ENCODE measurements at places on chromosomes 1 and 21.

- no peak for DNase-seq
These were observed 28.1 kb upstream of the RNF19B start for GRCh38 chr1:32992489-32993323.

GRCh38 chr1:196091397-196092135, 516.7 kb downstream of the KCNT2 start:
- no peak for DNase-seq

DNA sequence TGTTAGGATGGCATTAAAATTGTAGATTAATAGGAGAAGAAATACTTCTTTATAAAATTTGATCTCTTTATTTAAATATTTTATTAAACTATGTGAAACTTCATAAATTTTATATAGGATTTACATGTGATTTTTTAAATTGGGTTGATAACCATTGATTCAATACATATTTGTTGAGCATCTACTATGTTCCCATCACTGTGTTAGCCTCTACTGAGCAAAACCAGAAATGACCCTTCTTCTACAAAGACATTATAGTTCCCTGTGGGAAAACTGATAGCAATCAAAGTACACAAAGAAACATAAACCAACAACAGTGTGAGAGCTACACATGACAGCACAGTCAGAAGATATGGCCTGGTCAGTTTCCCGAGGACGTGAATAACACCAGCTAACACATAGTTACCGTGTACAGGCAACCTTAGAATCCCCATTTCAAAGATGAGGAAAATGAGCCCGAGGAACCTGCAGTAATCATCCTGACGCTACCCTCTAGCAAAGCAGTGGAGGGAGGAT, 12.2 kb downstream of the TTC13 start:
- DNase-seq = no peak

GRCh38 chr1:97996880-97997279, 76.0 kb upstream of the DPYD start:
- no peak for DNase-seq

- DNase-seq = no peak
These were observed 1.3 kb upstream of the IL19 start for GRCh38 chr1:206769304-206769731.

GRCh38 chr1:209057901-209058300, 525.6 kb upstream of the CAMK1G start:
- DNase-seq = no peak

- no peak for DNase-seq
These were observed 1.4 kb downstream of the CSRP1 start for GRCh38 chr1:201505503-201505890.

GRCh38 chr1:226253933-226254332, 30.5 kb downstream of the MIXL1 start:
- DNase-seq = no peak

DNA sequence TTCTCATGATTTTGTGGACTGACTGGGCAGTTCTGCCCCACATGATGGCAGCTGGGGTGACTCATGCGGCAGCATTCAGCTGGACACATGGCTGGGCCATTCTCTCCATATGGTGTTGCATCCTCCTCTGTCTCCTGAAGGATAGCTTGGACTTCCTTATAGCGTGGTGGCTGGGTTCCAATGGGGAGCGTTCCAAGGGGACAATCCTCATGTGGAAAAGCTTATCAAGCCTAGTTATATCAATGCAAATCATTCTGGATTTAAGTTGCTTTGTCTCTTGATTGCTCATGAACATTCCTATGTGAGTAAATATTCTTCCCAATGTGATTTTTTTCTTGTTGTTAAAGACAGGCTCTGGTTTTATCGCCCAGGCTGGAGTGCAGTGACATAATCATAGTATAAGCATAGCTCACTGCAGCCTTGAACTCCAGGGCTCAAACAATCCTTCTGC, 13.2 kb upstream of the SLC2A1 start:
- DNase-seq = no peak

DNA sequence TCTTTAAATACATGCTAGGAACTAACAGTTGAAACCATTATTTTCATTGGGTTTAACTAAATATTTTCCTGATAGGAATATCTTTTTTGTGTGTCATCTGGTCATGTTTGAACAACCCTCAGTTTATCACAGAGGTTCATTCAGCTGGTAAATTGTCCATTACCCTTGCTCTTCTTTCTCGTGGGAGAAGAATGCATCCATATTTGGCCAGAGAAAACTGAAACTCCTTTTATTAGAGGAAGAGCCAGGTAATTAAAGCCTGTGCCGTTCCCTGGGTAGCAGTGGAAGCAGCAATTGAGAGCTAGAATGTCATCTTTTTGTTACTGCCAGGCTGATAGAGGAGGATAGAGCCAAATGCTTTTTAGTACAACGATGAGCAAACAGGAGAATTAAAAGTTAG, 587.2 kb upstream of the ZRANB2 start:
- DNase-seq = no peak

DNA sequence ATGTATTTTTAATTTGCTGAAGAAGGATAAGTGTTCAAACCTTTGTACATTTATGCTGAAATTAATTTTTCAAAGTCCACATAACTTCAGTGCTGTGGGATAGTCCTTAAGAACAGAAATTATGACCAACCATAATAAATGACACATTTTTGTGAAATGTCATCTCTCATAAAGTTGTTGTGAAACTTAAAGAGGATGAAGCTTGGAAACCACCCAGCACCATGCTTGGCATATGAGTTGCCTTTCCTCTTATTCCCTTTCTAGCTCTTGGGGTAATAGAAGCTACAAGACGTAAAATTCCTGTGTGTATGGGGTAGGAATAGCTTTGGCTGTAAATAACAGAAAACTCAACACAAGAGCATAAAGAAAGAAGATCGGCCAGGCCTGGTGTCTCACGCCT, 18.9 kb upstream of the USP24 start:
- DNase-seq = no peak

DNA sequence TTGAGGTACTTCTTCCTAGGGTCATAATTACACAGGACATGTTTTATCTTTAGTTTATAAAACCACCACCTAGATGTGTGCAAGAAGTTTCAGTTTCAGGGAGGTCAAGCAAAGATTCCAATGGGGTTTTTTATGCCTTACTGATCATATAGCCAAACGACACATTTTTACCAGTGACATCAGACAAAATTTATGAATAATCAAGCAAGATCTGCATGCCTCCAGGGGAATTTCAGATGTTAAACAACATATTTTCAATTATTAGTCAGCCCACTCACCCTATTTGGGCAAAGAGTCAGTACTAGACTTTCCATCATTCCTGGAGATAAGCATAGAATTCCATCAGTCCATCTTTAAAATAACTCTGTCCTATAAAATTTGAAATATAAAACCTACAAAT, 867.4 kb downstream of the KCNT2 start:
- DNase-seq = no peak

DNA sequence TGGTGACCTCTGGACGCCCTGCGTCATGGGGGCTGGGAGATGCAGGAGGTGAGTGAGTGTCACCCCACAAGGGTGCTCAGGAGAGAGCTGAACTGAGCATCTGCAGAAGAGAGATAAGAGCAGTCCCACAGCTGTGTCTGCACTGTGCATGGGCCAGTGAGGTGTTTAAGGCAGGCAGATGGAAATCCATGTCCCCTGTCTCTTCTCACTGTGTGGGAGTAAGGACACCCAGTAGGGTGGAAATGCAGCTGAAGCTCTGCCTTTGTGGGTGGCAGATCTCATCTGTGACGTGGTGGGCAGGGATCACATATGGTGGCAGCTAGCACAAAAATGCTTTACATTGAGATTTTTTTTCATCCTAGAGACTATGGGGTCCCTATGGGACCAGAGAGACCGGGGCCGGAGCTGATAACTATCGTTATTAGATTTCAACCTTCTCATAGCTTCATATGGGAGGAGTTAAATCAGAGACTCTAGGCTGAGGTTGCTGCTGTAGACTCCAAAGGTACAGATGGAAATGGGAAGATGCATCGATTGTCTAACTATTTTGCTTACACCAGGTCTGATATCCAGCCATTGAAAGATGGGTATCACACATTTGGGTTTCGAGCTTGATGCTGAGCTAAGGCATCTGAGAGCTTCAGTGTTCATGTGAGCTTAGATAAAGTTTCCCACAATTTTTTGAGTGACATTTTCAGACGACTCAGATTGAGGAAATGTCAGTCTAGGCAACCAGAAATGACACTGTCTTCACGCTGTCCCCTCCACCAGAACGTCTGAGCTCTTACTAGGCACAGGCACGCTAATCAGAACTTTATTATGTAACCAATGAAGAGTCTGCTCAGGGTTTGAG, 65.3 kb upstream of the PSEN2 start:
- DNase-seq = no peak

- DNase-seq = no peak
These were observed 4.0 kb upstream of the LAPTM5 start for GRCh38 chr1:30761381-30762151.

- peak; percentile 84 for DNase-seq
These were observed 85.6 kb downstream of the CD58 start for GRCh38 chr1:116485071-116485735.

GRCh38 chr1:24830680-24831272, 85.5 kb downstream of the CLIC4 start:
- DNase-seq = no peak

GRCh38 chr1:111503585-111504060, at the start of the genes ADORA3 and TMIGD3:
Gene ADORA3, minus strand, starts transcription at chr1:111503633. Its CDS starts 279 bp downstream, at chr1:111503354.
Gene TMIGD3, minus strand, starts transcription at chr1:111503633. Its CDS starts 279 bp downstream, at chr1:111503354.
- DNase-seq = no peak

DNA sequence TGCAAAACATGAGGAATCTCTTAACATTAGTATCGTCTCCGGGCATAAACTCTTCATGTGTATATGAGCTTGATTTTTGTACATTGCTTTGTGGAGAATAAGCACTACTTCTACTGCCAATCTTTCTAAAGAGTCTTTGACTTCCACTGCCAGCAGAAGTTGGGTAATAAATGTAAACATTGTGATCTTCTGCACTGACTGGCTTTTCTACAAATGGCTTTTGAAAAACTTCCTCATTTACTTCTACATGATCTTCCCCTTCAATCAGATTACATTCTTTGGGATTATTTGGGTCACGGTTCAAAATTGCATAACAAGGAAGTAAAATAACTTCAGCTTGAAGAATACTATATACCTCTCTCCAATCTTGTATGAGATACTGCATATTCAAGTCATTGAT, 30.4 kb upstream of the SLC44A5 start:
- DNase-seq = no peak

DNA sequence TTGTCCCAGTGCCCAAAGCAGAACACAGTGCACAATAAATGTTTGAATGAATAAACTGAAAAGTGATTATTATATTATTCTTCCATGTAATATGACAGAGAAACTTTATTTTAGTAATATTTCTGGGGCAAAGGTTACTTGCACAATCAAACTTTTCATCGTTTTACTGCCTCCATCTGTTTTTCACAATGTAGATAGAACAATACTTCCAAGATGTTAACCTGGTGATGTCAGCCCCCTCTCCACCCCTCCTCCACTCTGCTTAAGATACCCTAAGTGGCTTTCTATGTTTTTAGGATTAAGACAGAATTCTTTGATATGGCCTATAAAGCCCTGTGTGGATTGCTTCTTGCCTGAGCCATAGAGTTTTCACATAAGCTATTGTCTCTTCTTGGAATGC, 13.8 kb upstream of the NTMT2 start:
- DNase-seq = no peak

DNA sequence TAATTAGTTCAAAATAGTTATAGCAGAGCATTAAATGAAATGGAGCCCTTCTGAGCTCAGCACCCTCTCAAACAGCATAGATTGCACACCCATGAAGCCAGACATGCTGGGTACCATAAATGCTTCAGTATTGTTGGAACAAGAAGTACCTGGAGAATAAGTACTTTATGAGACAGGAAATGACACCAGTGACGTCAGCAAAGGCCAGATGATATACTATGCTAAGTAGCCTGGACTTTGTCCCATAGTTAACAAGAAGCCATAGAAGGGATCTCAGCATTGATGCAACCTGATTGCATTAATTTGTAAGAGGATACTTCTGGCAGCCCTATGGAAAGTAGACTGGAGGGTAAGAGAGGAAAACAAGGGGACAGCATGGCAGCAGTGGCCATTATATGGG, 16.3 kb upstream of the GADD45A start:
- DNase-seq = no peak

DNA sequence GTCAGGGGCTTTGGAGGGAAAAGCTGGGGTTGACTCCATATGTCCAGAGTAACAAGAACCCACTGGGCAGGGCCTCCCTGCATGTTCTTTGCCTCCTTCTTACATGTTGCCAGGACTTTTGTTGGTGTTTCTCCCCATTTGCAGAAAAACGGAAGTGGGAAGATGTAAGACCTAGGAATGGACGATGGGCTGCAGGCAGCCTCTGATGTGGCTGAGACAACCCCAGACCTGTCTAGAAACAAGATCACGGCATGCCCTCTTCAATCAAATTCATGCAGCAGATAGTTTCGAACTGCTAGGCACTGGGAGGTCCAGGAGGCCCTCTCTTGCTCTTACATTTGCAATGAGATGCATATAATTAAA, 3.4 kb downstream of the FAM43B start:
- no peak for DNase-seq

DNA sequence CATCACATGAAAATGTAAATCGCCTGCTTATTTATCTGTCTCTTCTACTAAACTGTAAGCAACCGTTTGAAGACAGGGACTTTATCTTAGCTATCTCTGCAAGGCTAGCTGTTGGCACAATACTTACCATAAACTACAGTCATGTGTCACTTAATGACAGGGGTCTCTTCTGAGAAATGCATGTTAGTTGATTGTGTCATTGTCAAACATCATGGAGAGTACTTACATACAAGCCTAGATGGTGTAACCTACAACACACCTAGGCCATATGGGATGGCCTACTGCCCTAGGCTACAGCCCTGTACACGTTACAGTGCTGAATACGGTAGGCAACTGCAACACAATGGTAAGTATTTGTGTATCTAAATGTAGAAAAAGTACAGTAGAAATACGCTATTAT, 267.9 kb downstream of the SDCCAG8 start:
- DNase-seq = no peak

DNA sequence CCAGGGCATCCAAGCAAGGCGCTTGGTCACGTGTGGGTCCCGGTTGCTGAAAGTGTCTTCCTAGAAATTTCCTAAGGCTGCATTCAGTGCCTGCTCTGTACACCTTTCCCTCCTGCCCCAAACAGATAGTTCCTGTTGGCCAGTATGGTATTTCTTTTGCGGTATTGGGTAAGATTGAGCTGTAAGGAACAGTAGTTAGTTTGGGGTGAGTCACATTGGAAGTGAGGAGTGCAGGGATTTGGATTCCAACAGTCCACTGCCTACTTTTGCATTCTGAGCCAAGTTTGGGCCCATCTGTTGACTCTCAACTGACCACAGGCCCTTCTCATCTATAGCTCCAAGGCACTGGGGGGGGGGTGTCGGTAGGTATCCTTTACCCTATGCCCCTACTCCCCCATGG, 83.4 kb downstream of the MAP3K21 start:
- no peak for DNase-seq

DNA sequence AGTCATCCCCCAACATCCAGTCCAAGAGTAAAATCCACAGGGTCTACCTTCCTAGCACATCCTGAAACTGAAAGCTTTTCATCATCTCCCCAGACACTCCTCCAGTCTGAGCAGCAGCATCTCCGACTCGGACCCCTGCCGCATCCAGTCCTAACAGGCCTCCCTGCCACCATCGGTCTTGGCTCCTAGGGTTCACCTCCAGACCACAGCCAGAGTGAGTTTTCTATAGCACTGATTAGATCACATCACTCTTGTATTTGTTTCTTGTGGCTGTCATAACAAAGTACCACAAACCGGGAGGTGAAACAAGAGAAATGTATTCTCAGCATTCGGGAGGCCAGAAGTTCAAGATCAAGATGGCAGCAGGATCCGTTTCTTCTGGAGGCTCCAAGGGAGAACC, 187.8 kb downstream of the TOMM20 start:
- no peak for DNase-seq

Data from activated CD8-positive, alpha-beta memory T cell treated with anti-CD3 and anti-CD28 coated beads for 1 hour (primary cell).